Endothelial cell (in vitro differentiated cells): ENCODE measurements at places on chromosomes 3 and 15.

GRCh38 chr3:169760479-169760878 is 4.4 kb downstream of the TERC start:
- no peak for DNase-seq

GRCh38 chr15:49621401-49621811 is 558 bp downstream of the DTWD1 start:
- DNase-seq, result no peak

- DNase-seq, result no peak
These were observed 946.8 kb downstream of the TUSC7 start for GRCh38 chr3:117656391-117656790.

DNA sequence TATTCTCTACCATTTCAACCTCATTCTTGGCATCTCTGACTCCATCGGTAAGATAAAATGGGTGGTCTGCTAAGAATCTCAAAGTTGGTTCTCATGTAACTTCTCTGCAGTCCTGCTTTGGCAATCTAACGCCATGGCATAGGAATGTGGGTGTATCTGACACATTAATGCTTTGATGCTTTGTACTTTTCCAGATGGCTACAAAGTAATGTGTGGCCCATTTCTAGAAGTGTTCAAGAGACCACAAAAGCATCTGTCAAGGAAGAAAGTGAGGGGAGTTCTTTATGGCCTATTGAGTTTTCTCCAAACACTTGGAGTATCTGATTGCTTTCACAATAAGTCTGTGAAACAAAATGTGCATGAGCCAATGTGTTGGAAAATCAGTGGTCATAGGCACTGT is 339.9 kb upstream of the TGFBR2 start:
- no peak for DNase-seq

- DNase-seq, result no peak
These were observed 3.8 kb upstream of the KIF23 start for GRCh38 chr15:69410248-69410874.

DNA sequence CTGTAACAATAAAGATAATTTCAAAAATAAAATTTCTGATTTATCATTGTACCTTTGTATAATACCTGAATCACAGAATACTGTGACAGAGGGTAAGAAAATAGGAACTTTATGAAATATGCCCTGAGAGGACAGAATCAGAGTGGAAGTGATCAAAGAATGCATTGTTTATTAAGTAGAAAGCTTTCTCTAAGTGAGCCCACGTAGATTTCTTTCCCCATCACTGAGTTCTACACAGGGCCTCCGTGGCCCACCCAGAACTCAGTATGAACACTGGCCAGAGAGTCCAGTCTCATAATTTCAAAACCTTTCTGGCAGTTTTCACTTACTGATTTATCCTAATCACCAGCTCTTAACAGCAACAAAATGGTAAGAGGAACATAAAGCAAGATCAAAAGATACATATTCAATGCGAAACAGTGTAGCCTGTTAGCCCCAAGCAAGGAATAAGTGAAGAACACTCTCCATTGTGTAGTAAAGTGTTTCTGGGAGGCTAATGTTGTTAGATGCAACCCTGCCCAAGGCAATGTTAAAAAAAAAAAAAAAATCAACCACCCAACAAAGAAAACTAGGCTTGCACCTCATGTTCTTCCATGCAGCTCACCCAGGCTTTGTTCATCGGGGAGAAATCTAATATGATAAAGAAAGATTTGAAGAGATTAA is 341.3 kb downstream of the LSAMP start:
- no peak for DNase-seq

DNA sequence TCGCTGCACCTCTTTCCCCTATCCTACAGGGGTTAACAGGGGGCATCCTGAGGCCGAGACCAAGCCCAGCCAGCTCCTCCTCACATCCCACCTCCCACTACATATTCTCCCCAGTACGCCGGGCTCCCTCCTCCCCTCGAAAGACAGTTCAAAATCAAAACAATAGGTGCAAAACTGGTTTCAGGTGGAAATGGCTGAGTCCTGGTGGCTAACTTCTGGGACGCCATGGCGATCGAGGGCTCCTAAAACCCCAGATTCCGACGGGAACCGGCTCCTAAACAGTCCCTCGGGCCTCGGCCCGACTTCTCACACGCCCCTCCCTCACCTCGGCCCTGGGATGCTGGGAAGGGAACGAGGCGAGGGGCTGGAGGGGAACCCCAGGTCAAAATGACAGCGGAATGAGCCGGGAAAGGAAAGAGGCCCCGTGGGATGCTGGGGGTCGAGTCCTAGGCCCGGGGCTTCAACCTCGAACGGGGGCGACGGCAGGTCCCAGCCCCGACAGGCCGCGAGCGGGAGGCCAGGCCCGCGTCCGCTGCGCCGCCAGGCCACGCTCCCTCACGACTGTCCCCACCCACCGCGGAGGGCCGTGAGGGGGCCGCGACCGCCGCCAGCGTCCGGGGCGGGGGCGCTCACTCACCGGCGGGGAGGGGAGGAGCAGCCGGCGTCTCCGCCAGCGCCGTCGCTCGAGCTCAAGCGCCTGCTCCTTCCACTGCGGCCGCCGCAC is 492 bp downstream of the TMCC1 start:
- DNase-seq, result peak; percentile 66

DNA sequence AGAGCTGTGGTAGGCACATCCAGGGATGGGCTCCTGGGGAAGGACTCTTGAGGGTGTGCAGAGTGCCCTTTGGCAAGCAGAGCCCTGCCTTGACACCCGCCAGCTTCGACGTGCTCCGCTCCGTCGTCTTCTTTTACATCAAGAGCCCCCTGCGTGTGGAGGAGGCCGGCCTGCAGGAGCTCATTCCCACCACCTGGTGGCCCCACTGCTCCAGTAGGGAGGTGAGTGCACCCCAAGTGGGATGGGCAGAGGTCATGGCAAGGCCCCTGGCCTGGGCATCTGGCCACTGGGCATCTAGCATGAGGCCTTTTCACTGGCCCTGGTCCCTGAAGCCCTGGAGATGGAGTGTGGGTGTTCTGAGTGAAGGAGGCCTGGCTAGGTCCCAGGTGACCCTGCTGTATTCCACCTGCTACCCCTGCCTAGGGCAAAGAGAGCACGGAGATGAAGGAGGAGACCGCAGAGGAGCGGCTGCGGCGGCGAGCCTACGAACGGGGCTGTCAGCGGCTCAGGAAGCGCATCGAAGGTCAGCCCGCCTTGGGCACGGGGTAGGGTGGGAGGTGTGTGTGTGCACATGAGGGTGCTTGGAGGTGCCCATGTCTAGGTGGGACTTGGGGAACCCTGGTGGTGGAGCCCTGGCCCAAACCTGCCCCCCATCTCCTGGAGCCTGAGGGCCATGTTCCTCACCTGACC is 12.2 kb downstream of the RNF123 start:
- DNase-seq, result peak; percentile 57

GRCh38 chr3:112474796-112475195 is 24.5 kb downstream of the BTLA start:
- DNase-seq, result no peak

GRCh38 chr3:195558602-195559001 is 15.5 kb upstream of the PPP1R2 start:
- DNase-seq, result peak; percentile 20

- DNase-seq, result no peak
These were observed 115.7 kb upstream of the TJP1 start for GRCh38 chr15:29937956-29938355.

DNA sequence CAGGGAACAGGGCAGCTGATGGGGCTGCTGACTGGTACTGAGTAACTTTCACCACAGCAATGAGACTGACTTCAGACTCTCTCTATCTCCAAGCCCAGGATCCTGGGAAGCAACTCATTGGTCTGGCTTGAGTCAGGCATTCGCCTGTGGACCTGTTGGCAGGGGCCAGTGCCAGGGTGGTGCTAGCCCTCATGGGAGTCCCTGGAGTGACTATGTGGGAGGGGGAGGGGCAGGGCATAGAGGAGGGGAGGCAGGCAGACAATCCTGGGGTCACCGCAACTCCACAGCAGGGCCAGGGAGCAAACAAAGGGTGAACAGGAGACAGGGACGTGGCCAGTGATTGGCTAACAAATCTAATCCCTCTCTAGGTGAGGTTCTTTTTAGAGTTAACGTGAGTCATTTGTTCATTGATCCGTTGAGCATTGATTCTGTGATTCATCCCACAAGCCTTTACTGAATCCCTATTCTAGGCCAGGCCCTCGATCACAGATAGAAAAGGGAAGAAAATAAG is 71.8 kb downstream of the CEMIP start:
- DNase-seq, result no peak

DNA sequence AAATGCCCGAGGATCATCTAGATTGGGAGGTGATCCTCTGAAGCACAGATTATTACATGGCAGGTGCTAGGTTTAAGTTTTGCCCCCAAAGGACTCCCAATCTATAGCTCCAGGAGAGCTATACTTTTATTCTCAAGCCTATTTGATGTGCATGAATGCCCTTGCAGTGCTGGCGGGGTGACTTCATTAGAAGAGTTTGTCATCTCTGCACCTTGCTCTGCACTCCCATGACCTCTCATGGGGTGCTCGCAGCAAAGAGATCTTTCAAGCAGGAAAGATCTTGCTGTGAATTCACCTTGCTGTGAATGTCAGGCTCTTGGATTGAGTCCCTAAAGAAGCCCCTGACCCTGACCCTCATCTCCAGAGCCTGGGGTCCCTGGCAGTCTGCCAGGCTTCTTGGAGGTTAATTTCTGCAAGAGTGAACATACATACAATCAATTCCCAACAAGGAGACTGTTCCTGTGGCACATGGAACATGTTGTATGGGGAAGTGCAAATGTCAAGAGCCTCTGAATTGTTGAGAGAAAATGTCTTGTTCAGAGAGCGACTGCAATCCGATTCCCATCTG is 45.9 kb downstream of the FAM43A start:
- DNase-seq, result no peak

DNA sequence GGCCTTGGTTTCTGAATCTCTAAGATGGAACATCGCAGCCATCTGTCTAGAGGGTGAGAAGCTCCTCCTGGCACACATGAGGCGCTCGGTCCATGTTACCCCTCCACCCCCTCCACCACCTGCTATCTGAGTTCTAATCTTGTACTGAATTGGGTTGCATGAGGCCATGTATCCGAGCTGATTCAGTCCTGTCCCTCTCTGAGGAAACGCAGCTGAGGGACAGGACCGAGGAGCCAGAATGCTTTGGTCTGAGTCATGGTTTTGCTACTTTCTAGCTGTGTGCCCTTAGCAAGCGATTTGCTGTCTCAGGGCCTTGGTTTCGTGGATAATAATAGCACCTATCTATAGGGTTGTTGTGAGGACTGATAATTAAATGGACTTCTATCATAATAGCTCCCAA is 87.8 kb upstream of the SEC13 start:
- no peak for DNase-seq

GRCh38 chr15:60510006-60510405 is 31.1 kb upstream of the ICE2 start:
- no peak for DNase-seq

DNA sequence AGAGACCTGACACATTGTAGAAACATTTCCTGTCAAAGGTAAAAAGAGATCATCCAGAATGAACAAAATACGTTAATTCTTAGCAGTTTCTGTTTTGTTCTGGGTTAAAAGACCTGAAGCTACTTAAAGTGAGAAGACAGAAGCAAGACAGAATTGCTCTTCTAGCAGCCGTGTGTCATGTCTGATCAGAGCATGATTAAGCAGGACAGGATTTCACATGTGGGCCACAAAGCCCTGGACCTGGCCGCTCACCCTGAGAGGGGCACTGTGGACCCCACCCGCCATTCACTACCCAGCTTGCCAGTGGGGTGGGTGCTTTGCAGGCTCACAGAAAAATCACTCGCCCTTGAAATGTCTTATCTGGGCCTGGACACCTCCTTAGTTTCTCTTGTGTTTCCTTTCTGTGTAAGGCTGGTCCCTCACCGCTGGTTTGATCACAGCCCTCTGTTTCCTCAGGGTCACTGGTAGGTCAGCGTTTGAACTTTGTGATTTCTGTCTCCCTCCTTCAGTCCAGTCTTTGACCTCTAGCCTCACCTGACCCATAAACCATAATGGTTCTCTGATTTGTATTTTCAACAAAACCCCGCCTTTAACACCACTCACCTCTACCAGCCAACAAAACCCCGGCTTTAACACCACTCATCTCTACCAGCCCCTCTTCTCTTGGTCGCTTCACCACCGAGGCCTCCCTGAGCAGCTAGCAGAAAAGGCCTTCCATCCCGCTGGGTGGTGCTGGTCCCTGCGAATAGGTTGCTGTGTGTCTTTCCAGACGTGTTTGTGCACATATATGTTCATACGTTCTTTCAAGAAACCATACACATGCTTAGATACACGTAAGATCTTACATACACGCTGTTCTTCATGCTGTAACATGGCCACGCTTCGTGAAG is 185.0 kb downstream of the OR4M2 start:
- no peak for DNase-seq

DNA sequence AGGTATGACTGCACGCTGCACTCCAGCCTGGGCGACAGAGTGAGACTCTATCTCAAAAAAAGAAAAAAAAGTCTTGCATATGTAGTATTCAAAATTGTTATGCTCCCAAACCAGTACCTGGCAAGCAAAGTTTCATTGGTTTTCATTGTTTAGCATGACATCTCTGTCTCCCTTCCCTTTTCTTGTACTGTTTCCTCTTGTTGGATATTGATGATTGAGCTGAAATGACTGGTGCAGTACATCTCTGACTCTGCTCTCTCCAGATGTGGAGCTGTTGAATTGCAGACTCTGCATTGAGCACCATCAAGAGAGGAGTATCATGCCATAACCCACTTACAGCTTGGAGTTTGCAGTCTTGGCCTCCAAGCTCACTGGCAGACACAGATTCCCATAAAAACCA is 77.2 kb downstream of the FAM81A start:
- DNase-seq, result no peak

DNA sequence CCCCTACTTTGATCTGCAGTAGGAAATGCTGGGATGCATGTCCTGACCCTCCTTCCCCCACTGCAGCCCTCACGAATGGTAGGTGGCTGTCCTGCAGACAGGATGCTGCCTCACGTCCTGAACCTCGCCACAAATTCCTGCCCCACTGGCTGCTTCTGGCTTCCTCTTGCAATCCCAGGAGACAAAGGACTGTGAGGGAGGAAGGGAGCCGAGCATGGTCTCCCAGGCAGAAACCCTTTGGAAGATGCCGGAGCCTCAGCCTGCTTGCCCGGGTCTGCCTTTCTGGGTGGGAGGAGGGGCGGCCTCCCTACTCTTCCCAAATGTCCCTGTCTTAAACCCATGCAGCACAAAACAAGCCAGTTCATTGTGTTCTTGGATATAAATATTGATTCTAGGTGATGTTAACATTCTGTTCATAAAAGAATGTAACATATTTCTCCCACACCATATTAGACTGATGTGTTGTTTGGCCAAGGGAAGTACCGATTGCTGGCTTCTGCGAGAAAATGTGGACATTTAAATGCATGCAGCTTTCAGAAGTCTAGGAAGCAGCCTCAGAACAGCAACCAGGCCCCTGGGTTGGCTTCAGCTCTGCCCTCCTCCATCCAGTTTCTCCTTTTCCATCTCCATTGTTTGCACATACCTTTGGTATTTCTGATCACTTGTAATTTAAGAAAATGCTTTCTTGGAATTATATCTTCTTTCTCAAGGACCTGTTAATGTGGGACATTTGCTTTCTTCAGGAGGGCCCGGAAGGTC is 75.3 kb downstream of the HMG20A start:
- DNase-seq, result peak; percentile 62

DNA sequence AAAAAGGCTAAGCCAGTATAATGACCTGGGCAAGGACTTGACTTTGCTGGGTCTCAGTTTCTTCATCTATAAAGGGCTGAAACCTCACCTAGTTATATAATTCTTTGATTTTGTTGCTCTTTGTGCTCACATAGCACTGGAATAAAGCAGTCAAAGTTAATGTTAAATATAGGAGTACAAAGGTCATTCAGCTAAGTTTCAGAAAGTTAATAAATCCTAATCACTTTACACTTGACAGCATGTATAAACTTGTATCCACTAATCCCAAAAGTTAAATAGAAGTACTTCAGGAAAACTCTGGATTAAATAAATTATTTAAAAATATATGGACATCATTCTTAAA is 33.9 kb downstream of the PLCL2 start:
- DNase-seq, result no peak
